ENCODE measurements at places on chromosomes 7 and 10.

- DNase-seq: no peak
These were observed 496.9 kb upstream of the CELF2 start for GRCh38 chr10:10520491-10521385.

GRCh38 chr10:22648547-22648961 is 65.8 kb downstream of the PIP4K2A start:
- DNase-seq: no peak

DNA sequence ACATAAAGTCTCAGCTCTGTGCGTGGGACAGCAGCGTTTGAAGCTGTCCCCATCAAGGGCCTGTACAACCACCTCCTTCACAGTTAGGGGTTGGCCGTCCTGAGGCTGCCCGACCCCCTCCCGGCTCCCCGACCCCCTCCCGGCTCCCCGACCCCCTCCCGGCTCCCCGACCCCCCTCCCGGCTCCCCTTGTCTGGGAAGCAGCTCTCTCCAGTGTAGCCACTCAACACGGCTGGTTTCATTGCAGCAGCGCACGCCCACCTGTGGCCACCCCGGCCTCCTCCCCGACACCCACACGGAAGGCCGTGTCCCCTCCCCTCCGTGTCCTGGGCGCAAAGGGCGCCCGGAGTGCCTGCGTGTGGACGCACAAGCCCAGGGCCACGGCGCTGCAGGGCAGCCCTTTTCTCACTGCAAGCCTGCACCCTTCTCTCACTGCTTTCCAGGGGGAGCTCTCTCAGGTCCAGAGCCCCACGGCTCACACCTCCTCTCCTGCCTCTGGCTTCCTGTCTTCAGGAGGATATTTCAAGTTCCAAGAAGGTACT is 20.9 kb upstream of the FAM20C start:
- no peak for DNase-seq

GRCh38 chr7:132500727-132501440 is 75.4 kb downstream of the PLXNA4 start:
- no peak for DNase-seq

DNA sequence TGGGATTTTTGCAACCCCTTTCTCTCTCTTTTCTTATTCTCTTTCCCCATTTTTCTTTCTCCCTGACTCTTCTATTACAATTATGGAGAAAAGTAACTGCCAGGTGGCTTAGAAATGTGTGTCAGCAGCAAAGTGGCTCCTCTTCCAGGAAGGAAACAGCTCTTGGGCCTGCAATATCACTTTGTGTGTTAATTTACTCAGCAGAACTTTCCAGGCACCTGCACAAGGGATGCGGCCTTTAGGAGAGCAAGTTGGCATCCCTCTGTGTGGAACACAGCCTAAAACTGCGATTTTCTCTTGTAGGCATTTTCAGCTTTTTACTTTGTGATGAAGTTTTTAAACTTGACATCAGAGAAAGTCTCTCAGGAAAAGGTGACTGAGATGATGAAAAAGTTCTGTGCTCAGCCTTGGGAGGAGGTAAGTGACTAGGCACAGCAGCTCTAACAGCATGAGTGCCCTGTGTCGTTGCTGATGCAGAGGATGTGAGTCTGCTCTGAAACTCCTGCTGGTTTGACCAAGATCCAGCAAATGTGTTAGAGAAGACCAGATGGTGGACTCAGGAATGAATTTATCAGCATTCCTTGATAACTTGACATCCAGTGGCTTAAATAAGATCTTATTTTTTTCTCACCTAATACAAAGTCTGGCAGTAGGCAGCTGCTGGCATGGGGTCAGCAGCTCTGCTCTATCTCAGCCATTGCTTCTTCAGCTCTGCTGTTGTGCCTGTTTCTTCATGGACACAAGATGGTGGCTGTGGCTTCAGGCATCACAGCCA is 47.4 kb upstream of the CC2D2B start:
- DNase-seq: no peak

DNA sequence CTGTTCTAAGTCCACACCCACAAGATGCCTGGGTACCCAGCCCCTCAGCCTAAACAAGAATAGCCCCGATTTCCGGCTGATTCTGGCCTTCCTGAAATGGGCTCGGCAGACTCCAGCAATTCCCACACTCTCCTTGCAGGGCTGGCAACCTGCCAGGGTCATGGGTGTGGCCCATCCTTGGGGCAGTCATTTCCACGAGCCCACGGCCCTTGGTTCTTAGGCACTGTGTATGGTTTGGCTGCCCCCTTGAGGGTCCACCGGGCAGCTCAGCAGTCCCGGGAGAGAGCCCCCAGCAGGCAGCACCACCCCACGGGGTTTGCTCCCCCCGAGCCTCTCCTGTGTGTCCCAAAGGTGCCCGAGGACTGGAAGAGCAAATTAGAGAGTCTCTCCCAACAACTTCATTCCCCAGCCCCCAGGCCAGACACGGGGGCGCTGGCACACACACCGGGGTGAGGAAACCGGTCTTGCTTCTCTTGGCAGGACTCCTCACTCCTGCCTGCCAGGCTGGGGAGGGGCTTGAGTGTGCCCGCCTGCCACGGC is 142.2 kb downstream of the EMX2 start:
- no peak for DNase-seq

DNA sequence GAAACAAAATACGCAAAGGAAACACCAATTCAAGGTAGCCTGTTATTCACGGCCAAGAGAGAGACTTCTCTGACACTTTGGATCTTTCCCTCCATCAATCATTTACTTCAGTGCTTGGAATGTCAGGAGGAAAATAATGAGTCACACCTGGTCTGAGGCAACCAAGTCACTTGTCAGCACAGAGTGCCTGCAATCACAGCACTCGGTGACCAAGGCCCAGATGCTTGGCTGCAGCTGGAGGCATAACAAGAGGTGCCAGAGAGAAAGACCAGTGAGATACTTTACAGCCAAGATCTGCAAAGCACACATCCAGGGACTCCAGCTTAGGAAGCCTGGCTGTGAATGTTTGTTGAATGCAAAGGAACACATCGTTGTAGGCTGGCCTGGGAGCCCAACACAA is 33.9 kb downstream of the ASB13 start:
- no peak for DNase-seq

DNA sequence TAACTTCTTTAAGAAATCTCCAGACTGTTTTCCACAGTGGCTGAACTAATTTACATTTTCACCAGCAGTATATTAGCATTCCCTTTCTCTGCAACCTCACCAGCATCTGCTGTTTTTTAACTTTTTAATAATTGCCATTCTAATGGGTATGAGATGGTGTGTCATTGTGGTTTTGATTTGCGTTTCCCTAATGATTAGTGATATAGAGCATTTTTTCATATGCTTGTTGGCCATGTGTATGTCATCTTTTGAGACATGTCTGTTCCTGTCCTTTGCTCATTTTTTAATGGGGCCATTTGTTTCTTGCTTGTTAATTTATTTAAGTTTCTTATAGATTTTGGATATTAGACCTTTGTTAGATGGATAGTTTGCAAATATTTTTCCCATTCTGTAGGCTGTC is 68.8 kb downstream of the SLC39A12 start:
- no peak for DNase-seq

DNA sequence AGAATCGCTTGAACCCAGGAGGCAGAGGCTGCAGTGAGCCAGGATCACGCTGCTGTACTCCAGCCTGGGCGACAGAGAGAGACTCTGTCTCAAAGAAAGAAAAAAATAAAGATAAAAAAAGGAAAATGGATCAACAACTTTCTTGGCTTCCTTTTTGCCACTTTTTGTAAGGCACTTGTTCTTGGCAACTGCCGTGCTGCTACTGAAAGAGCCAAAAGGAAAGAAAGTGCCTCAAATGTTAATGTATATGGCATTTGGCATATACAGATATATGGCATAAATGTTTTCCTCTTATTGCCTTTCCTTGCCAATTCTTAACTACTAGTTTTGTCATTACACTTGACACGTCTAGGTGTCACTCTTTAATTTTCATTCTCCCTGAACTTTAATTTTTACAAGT is 393.7 kb upstream of the LRGUK start:
- no peak for DNase-seq

GRCh38 chr10:120477021-120477742 is 20.2 kb downstream of the PLPP4 start:
- no peak for DNase-seq

- DNase-seq: no peak
These were observed 300.7 kb upstream of the ADARB2 start for GRCh38 chr10:2038036-2038435.

DNA sequence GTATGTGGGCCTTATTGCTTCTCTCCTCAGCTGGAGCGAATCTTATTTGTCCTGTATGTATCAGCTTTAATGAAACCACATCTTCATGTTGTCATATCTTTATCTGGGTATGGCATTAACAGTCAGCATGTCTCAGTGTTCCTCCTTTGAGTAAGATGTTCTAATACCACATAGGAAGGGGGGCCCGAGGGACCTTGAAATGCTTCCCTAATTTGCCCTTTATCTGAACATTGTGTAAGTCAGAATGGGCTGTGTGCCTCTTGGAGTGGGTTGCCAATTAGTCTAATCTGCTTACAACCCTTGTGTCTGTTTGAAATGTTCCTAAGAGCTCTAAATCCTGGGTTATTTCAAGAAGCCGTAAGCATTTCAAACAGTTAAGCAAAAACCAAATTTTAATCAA is 623.8 kb downstream of the SUGCT start:
- DNase-seq: no peak

- DNase-seq: no peak
These were observed 152.7 kb upstream of the GLI3 start for GRCh38 chr7:42389697-42390096.

DNA sequence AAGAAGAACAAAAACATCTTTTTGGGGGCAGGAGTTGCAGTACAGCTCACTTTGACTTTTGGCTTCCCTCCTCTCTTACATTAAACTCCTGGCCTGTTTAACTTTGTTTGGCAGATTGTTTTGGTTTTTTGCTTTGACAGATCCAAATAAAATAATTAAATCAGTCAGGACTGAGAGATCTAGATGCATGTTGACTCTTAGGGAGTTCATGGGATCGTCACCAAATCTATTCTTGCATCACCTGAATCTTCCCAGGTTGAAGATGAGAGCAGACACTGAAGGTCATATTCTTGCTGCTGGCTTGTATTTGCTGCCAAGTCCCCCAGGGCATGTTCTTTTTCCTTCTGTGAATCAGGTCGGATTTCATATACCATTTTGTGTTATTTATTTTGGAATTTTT is 759.4 kb downstream of the CNTNAP2 start:
- no peak for DNase-seq

DNA sequence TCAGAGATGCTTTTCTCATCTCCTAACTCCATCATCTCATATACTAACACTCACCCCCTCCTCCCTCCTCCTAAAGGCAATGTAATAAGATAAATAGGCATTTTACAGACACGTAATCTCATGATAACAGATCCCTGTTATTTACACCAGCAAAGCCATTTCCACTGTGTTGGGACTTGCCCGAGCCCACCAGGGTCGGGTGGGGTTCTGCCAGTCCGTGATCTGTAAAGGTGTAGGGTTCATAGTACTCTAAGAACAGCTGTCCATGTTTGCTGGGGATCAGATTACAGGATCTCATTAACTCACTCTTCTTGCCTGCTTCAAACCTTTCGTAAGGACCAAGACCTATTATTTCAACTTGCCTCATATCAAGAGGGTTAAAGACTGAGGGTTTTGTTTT is 172.4 kb downstream of the FZD1 start:
- DNase-seq: no peak

DNA sequence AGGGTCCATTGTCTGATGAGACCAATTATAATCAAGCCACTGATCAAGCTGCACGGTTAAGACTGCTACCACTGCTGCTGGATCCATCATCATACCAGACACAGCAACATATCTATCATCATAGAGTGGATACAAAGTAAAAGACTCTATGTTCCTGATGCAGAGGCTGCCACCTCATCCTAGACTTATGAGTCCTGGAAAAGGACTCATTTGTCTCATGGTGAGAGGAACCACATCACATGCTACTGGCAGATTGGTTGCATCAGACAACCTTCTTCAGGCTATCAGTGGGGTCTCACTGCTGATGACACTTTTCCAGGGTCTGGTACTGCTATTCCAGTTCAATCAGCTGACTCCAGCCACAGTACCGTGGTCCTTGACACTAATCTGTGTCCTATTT is 79.0 kb downstream of the ABI1 start:
- DNase-seq: no peak

GRCh38 chr10:46542567-46543465 is 13.6 kb downstream of the GPRIN2 start:
- DNase-seq: no peak
